ENCODE measurements at places on chromosomes 12 and 14.
A peak's percentile ranks its signal among the peaks of the same experiment; 100 is the strongest.

DNA sequence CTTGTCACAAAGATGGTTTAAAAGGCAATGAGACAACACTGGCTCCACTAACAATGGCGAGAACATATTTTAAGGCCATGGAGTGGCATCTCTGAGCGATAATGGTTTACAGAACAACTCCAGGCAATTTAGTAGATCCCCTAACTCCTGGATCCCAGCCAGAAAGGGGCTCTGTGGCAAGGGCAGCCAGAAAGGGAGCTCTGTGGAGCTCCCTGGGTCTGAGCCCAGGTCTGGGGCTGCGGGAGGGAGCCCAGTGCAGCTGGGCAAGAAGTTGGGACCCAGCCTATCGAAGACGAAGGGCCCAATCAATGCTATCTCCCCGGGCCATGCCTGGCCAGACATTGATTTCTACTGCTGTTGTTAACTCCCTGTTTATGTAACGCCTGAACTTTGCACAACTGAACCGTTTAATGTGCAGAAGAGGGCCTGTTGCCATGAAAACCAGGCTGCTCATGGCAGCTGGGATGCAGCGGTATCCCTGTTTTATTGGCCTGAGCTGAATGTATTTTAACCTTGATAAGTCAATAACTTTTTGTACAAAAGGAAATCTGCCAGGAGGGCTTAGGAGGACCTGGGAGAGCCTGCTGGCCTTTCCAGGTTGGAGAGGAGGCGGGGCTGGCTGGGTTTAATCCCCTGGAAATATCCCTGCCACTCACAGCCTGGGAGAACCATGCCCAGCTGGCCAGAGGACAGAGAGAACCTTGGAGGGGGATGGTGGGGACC is 6.7 kb upstream of the FAM222A start:
- peak; percentile 58 for DNase-seq

GRCh38 chr12:27651201-27651600 is 45.0 kb upstream of the REP15 start:
- DNase-seq: no peak

- no peak for DNase-seq
Observed at GRCh38 chr12:98106031-98106683, 409.2 kb upstream of the TMPO start.

DNA sequence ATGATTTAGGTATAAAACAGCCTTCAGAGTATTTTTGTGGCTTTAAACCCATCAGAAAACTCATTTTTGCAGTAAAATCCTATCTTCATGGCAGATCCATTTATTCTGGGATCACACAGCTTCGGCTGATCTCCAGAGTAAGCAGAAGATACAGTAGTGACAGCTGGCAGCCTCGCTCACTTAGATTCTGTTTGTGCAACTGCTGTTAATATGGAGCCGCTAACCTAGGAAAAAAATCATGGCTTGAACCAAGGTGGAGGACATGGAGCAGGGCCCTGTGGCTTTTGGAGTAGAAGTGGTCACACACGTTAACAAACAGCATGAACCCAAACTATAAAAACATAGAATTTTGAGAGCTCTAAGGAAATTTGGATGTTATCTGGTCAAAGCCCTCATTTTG is 137.2 kb upstream of the ARHGAP5 start:
- no peak for DNase-seq

DNA sequence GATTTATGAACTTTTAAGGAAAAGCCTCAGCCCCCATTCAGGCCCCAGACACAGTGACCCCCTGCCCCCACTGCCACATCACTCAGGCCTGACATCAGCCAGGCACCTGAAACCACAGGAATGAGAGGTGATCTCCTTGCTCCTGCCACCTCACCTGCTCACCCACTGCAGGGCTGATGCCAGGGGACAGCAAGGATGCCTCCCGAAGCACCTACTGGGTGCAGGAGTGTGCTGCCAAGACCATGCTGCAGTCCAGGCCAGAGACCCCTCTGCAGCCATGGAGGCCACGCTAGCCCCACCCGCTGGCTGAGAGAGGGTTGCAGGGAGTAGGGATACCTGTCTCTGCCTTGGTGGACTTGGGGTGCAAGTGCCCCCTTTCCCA is 18.6 kb upstream of the KRT7 start:
- no peak for DNase-seq

GRCh38 chr14:79583738-79584408 is 627.4 kb downstream of the DIO2 start:
- DNase-seq: no peak

DNA sequence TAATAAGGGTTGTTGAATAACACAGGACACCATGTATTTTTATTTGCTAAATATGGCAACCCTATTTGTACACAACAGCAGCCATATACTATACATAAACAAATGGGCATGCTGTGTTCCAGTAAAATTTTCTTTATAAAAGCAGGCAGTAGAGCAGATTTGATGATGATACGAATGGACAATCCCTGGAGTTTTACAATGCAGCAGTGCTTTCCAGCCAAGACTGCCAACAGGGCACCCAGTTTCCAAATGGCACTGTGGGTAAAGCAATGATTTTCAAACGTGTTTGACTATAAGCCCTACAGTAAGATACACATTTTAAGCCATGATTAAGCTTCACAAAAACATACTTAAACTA is 282.7 kb downstream of the NUAK1 start:
- DNase-seq: no peak

DNA sequence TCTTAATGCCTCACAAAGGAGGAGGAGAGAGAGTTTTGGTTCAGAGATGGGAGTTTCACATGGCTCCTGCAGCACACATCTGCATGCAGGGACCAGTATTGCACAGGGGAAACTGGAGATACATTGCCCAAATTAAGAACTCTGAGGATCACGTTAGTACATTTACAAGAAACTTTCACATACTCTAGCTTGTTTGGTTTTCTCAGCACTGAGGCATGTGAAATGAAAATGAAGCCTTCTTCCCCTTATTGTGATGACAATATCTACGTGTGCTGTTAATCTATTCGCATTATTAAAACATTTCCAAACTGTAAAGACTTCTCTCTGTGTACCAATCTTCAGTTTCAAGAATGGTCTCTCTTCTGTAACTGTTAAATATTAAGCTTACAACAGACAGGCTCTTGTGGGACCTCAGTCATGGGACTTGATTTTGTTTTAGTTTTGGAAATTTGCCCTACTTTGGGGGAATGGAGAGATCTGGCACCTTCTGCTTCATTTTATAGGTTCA is 124.7 kb downstream of the DAAM1 start:
- no peak for DNase-seq

- no peak for DNase-seq
Observed at GRCh38 chr12:96441816-96442215, 41.6 kb upstream of the CDK17 start.

All from COR-L47 (cell line).